ENCODE measurements at places on chromosomes 3 and 15. TPM values are rescaled to one million over a fixed set of nuclear protein-coding genes. Genes with fewer than 3 reads are reported as not detected.

Gene TTC21A
- total RNA-seq: 9.5 TPM

Gene CNBP
- total RNA-seq: 277 TPM

DNA sequence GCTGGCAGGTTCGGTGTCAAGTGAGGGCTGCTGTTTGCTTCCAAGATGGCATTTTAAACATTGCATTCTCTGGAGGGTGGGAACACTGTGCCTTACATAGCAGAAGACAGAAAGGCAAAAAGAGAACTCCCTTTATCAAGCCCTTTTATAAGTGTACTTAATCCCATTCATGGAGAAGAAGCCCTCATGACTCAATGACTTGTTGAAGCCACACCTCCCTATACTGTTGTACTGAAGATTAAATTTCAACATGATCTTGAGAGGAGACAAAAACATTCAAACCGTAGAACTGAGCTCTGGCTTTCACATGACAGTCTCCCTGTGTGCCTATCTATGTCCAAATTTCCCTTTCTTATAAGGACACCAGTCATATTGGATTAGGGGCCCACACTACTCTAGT is 443.4 kb upstream of the CDIN1 start:
- H3K27ac ChIP-seq: no peak overlapping the region
- no peaks in the 10 kb centered on the region for H3K4me1 ChIP-seq
- H3K27me3 ChIP-seq: no peaks in the 10 kb centered on the region
- no peaks in the 10 kb centered on the region for H3K36me3 ChIP-seq

DNA sequence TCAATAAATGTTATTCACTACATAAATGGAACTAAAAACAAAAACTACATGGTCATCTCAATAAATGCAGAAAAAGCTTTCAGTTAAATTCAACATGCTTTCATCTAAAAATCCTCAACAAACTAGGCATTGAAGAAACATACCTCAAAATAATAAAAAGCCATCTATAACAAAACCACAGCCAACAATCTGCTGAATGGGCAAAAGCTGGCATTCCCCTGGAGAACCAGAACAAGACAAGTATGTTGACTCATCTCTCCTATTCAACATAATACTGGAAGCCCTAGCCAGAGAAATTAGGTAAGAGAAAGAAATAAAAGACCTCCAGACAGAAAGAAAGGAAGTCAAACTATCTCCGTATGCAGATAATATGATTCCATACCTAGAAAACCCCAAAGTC is 759.9 kb downstream of the EPHA3 start:
- no peaks in the 10 kb centered on the region for H3K36me3 ChIP-seq
- H3K4me3 ChIP-seq: no peak overlapping the region
- no peak for DNase-seq
- H3K27me3 ChIP-seq: no peaks in the 10 kb centered on the region
- H3K4me1 ChIP-seq: no peaks in the 10 kb centered on the region

- H3K4me1 ChIP-seq: no peaks in the 10 kb centered on the region
- no peaks in the 10 kb centered on the region for H3K36me3 ChIP-seq
- no peak overlapping the region for H3K4me3 ChIP-seq
- no peak for DNase-seq
- no peaks in the 10 kb centered on the region for H3K27me3 ChIP-seq
These were observed 167.5 kb upstream of the TPM1 start for GRCh38 chr15:62874959-62875625.

GRCh38 chr3:15602146-15602536 is 596 bp downstream of the BTD start:
- H3K27ac ChIP-seq: peak overlapping the region; percentile 75
- no peak for DNase-seq
- H3K36me3 ChIP-seq: peaks cover 25% of the 10 kb centered on the region
- H3K27me3 ChIP-seq: no peaks in the 10 kb centered on the region
- H3K4me1 ChIP-seq: peaks cover 14% of the 10 kb centered on the region
- H3K4me3 ChIP-seq: peak overlapping the region; percentile 83

DNA sequence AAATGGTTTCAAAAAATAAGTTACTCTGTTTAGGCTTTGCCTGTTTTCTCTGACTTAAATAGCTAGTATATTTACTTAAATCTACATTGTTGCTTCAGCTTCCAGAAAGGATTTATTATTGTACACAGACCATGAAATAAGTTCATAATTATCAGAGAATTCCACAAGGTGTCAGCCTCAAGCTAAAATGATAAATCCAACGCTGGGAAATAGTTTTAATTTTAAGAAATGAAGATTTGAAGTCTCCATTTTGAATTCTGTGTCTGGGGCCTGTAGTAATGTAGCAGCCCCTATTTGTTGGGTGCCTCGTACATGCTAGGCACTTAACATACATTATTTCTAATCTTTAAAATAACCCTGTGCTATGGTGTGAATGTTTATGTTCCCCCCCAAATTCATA is 92.6 kb upstream of the KCNMB2 start:
- H3K36me3 ChIP-seq: no peaks in the 10 kb centered on the region
- H3K4me3 ChIP-seq: no peak overlapping the region
- no peak for DNase-seq
- no peaks in the 10 kb centered on the region for H3K27me3 ChIP-seq

DNA sequence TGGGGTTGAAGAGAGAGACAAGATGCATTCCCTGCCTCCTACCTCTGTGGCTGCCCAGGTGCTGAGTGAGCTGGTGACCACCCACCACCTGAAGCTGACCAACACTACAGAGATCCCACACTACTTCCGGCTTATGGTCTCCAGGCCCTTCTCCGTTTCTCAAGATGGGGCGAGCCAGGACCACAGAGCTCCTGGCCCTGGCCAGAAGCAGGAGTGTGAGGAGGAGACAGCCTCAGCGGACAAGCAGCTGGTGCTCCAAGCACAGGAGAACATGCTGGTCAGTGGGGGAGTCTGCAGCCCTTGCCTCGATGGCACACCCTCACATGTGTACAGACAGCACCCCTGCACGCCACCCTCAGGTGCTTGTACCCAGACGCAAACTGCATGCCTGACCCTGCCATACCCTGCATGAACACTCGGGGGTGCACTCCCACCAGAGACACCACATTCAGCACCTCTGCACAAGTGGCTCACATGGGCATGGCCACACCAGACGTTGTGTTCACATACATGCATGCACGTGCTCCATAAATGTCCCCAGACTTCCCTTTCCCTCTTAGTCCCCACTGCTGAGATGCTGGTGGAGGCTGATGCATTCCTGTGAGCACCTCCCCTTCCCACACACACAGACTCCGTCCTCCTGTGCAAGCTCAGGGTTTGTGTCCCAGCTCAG is 19.0 kb downstream of the ACAA1 start:
- no peak overlapping the region for H3K27ac ChIP-seq
- DNase-seq: peak; percentile 93
- no peaks in the 10 kb centered on the region for H3K4me1 ChIP-seq
- H3K4me3 ChIP-seq: no peak overlapping the region

GRCh38 chr15:69727121-69727924 is 274.7 kb downstream of the RPLP1 start:
- no peak overlapping the region for H3K4me3 ChIP-seq
- H3K4me1 ChIP-seq: peaks cover 30% of the 10 kb centered on the region
- no peaks in the 10 kb centered on the region for H3K36me3 ChIP-seq
- DNase-seq: no peak

- H3K4me1 ChIP-seq: no peaks in the 10 kb centered on the region
- no peak for DNase-seq
- no peaks in the 10 kb centered on the region for H3K36me3 ChIP-seq
- no peaks in the 10 kb centered on the region for H3K27me3 ChIP-seq
These were observed 380.2 kb downstream of the DIPK2A start for GRCh38 chr3:144351773-144352365.

GRCh38 chr3:44120721-44121582 is 120.7 kb upstream of the TOPAZ1 start:
- no peaks in the 10 kb centered on the region for H3K27me3 ChIP-seq
- no peaks in the 10 kb centered on the region for H3K4me1 ChIP-seq
- no peak overlapping the region for H3K27ac ChIP-seq
- H3K36me3 ChIP-seq: no peaks in the 10 kb centered on the region

Gene SCG5
- total RNA-seq: 1.8 TPM

Gene DNASE1L3
- not detected for total RNA-seq

Gene TM4SF4
- total RNA-seq: not detected

Gene TATDN2
- 17.6 TPM for total RNA-seq

DNA sequence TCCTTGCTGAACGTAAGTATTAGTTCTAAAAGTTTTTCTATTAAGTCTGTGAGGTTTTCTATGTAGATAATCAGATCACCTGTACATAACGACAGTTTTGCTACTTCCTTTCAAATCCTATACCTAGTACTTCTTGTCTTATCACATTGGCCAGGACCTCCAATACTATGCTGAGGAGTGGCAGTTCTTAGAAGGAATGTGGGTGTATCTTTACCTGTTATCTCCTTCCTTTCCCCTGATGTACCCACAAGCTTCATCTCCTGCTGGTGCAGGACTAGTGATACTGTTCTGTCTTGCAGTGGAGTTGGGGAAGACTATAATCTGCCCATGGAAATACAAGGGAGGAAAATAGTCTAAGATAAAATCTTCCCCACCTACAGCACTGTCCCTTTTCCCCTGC is 16.8 kb upstream of the CA12 start:
- no peaks in the 10 kb centered on the region for H3K4me1 ChIP-seq
- DNase-seq: no peak
- no peak overlapping the region for H3K4me3 ChIP-seq
- no peaks in the 10 kb centered on the region for H3K36me3 ChIP-seq
- H3K27ac ChIP-seq: no peak overlapping the region

GRCh38 chr3:82163907-82164520 is 402.6 kb upstream of the GBE1 start:
- H3K27me3 ChIP-seq: no peaks in the 10 kb centered on the region
- H3K36me3 ChIP-seq: no peaks in the 10 kb centered on the region
- no peaks in the 10 kb centered on the region for H3K4me1 ChIP-seq
- H3K27ac ChIP-seq: no peak overlapping the region

DNA sequence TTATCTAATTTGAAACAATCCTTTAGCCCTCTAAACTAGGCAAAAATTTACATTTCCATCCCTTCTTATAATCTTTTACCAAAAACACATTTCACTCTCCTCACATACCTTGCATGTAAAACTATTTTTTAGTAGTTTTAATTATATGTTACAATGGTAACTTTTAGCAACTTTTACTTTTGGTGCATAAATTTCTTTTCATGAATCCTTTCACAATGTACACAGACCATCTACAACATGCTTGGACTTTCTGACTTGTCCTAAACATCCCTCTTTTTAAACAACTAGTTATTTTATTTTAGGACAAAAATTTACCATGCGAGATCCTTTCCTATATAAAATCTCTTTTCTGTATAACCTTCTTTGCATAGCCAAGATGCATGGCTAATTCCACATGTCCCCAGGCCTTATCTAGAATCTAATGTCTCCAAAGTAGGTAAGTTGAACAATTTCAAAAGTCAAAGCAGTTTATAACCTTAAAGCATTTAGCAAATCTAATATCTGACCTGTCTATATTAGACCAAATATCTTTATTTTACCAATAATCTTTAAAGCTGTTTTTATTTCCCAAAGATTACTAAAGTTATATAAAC is 14.4 kb upstream of the ALDH1L1 start:
- no peak overlapping the region for H3K27ac ChIP-seq
- H3K4me1 ChIP-seq: no peaks in the 10 kb centered on the region
- H3K36me3 ChIP-seq: no peaks in the 10 kb centered on the region
- no peaks in the 10 kb centered on the region for H3K27me3 ChIP-seq
- no peak for DNase-seq

- H3K36me3 ChIP-seq: no peaks in the 10 kb centered on the region
- H3K27ac ChIP-seq: no peak overlapping the region
- no peaks in the 10 kb centered on the region for H3K4me1 ChIP-seq
- no peak overlapping the region for H3K4me3 ChIP-seq
- no peaks in the 10 kb centered on the region for H3K27me3 ChIP-seq
These were observed 12.5 kb downstream of the PRR20G start for GRCh38 chr3:127275287-127275781.

DNA sequence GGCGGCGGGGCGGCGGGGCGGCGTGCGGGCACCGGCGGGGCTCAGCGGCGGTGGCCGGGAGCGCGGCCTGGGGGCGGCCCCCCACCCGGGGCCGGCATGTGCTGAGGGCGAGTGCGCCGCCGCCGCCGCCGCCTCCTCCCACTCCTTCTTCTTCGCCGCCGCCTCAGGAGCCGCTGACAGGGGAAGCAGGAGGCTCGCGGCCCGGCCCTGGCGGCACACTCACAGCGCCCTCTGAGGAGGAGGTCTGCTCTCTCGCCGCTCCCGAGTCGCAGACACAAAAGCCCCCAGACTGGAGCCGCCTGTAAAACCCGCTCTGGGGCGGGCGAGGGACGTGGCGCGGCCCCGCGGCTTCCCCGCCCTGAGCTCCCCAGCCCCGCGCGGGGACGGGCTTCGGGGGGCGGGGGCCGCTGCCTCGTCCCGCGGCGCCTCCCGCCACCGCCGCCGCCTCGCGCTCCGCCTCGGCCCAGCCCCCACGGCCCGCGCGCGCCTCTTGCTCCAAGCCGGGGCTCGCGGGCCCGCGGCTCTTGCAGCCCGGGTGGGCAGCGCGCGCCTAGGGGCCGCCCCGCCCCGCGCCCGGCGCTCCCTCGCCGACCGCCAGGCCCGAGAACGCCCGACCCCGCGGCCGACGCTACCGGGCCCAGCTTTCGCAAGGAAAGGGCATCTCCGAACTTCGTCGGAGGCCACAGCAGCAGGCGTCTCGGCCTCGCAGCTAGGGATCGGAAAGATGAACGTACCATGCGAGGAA is at the start of gene PYGO1:
Gene PYGO1, minus strand, starts transcription at position 276 of the 745 bp plus-strand sequence. CDS start 462 bp downstream, outside the sequence.
- no peak within 1 kb of the TSS for H3K4me3 ChIP-seq
- no peaks in the 10 kb centered on the region for H3K36me3 ChIP-seq
- H3K4me1 ChIP-seq: no peaks in the 10 kb centered on the region
- H3K27ac ChIP-seq: no peak within 1 kb of the TSS

All from Karpas-422 (cell line).